ENCODE measurements at places on chromosomes 12 and 14. TPM values are rescaled to one million over a fixed set of nuclear protein-coding genes. Genes with fewer than 3 reads are reported as not detected.

DNA sequence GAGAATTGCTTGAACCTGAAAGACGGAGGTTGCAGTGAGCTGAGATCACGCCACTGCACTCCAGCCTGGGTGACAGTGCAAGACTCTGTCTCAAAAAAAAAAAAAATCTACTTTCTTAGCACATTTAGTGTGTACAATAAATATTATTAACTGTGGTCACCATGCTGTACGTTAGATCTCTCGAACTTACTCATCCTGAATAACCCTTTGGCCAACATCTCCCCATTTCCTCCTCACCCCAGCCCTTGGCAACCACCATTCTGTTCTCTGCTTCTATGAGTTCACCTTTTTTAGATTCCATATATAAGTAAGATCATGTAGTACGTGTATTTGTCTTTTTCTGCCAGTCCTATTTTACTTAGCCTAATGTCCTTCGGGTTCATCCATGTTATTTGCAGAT, 13.4 kb downstream of the FUT8 start:
- DNase-seq = no peak

GRCh38 chr12:8035440-8036010, 3.0 kb downstream of the FOXJ2 start:
- DNase-seq = no peak

- no peak for DNase-seq
Measured at GRCh38 chr12:131851741-131852550, 23.8 kb downstream of the MMP17 start.

The KCNC2 gene
- not detected for total RNA-seq

The PLA2G1B gene
- total RNA-seq = not detected

GRCh38 chr14:50082784-50083466, 33.4 kb downstream of the VCPKMT start:
- no peak for DNase-seq

The B4GALNT3 gene
- total RNA-seq = 0.27 TPM

The EIF4B gene
- total RNA-seq = 574 TPM

GRCh38 chr14:64110802-64111201, 183.4 kb downstream of the ESR2 start:
- peak; percentile 3 for DNase-seq

DNA sequence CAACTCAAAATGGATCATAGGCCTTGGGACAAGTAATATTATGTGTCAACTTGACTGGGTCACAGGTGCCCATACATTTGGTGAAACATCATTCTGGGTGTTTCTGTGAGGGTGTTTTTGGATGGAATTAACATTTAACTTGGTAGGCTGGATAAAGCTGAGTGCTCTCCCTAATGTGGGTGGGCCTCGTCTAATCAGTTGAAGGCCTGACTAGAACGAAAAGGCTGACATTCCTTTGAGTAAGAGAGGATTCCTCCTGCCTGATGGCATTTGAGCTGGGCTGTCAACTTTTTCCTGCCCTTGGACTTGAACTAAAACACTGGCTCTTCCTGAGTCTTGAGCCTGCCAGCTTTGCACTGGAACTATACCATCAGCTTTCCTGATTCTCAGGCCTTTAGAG, 93.4 kb upstream of the ESRRB start:
- DNase-seq = no peak

- peak; percentile 7 for DNase-seq
Measured at GRCh38 chr14:90345239-90345557, 13.5 kb upstream of the NRDE2 start.

- no peak for DNase-seq
Measured at GRCh38 chr12:45966486-45966885, 23.9 kb downstream of the SCAF11 start.

The ASCL1 gene
- total RNA-seq = not detected

DNA sequence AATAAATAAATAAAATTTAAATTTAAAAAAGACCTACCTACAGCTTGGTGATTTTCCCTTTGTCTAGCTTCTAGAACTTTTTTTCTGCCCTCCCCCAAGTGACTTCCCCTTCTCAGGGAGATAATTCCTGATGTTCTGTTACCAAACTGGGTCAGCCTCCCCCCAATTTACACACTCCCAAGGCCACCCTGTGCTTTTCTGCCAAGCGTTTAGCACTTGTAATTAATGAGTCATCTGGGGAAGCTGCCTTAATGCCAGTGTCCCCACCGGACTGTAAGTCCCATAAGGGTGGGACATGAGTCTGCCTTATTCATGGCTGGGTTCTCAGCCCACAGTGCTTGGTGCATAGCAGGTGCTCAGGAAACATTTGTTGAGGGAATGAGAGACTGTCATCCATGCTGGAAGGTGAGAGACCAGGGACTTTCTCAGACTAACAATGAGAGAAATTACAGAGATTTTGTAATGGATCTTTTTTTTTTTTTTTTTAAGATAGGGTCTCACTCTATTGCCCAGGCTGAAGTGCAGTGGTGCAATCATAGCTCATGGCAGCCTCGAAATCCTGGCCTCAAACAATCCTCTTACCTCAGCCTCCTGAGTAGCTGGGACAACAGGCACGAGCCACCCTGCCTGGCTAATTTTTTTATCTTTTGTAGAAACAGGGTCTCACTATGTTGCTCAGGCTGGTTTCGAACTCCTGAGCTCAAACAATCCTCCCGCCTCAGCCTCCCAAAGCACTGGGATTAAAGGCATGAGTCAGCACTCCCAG, 106.8 kb downstream of the PHETA1 start:
- no peak for DNase-seq

DNA sequence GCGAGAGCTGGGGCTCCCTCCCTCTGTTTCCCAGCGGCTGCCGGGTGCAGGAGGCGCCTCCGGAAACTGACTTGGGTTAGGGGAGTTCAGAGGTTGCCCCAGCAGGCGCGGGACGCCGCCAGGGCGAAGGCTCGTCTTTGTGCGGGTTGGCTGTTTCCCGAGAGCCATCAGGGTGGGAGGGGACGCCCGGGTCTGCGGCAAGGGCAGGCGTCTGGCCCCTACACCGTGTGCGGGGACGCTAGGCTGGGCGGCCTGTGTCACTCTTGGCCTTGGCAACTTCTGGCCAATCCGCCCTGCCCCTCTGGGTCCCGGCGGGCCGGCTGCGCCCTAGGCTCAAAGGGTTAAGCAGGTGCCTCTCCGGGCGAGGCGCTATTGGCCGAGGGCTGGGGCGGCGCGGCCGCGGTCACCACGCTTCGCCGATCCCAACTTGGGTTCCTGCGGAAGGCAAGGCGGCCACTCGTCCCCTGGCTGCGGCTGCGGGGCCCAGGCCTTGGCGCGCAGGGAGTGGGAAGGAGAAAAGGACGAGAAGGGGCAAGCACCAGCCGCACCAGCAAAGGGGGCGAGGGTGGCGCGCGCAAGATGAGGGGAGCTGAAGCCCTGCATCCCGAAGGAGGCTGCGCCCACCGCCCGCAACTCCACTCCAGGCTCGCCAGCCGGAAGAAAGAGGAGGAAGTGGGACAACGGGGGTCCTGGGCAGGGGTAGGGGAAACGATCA, 5.6 kb upstream of the NPAS3 start:
- no peak for DNase-seq

GRCh38 chr14:63663428-63664341, 22.0 kb upstream of the WDR89 start:
- DNase-seq = peak; percentile 32

The GPR132 gene
- 0.21 TPM for total RNA-seq

DNA sequence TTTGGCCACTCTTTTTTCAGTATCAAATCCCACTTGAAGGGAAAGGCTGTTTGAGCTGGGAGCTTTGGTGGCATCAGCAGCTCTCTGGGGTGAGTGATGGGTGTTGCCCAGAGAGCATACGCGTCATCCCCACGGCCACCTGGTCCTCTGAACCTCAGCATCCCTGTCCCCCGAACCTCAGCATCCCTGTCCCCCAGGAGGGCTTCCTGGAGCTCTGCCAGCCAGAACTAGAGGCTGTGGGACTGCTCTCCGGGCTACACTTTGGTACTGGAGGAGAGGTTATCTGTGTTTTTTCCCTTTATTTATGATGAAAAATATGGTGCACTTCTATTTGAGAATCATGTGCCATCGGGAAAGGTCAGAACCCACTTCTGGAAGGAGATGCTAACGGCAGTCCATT, 131.5 kb upstream of the RTL1 start:
- DNase-seq = no peak

DNA sequence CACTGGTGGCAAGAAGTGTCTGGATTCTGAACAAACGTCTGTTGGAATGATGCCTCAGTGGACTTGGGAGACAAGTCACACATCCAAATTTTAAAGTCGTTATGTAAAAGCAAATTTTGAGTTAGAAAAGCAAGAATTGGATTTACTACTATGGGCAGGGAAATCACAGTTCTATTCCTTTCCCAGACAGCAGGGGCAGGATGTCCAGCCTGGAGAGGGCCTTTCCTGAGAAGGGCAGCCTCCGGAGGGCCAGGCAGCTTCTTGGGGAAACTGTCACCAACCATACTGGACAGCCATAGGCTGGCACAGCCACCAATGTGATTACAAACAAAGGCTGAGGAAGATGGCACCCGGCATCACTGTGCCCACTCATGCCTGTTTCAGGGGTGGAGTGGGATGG, 11.1 kb downstream of the SLC24A4 start:
- DNase-seq = no peak

DNA sequence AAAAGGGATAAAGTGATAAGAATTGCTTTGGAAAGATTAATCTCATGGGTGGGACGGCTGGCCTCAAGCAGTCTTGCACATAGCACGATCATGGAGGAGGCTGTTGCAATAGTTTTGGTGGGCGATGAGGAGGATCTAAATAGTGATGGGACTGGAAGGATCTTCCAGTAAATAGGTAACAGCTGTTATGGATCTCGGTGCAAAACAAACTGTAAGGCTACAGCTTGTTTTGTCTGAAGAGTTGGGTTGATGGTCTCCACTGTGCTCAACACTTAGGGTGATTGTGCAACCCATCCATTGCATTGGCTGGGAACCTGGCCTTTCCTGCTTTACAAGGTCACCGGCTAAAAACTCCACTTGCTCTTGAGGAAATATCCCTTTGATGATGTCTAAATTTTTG, 21.0 kb downstream of the IGF1 start:
- no peak for DNase-seq

DNA sequence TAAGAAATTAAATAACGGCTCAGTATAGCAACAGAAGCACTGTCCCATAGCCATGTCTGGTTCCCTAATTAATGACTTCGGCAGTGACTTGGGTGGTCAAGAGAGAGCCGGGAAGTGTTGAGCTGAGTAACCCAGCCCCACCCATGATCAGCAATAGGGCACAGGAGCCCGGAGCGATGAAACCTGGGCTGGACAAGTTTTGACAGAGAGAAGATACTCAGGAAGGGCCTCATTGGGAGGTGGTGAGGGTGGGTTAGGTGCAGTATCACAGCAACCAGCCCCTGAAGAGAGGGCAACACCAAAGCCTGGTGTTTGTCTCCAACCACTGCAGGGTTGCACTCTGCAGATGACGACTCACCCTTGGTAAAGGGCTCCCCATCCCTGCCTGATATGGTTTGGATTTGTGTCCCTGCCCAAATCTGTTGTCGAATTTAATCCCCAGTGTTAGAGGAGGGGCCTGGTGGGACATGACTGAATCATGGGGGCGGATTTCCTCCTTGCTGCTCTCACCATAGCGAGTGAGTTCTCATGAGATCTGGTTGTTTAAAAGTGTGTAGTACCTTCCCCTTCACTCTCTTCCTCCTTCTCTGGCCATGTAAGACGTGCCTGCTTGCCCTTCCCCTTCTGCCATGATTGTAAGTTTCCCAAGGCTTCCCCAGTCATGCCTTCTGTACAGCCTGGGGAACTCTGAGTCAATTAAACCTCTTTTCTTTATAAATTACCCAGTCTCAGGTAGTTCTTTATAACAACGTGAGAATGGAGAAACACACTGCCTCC, 124.9 kb upstream of the MED13L start:
- no peak for DNase-seq

- DNase-seq = peak; percentile 5
Measured at GRCh38 chr12:28937196-28937595, 211.9 kb upstream of the FAR2 start.

The OAS2 gene
- 2.2 TPM for total RNA-seq

The TAS2R19 gene
- 0.40 TPM for total RNA-seq

GRCh38 chr12:95506707-95507523, 33.0 kb downstream of the METAP2 start:
- no peak for DNase-seq

- DNase-seq = no peak
Measured at GRCh38 chr14:78605025-78605762, 435.0 kb downstream of the NRXN3 start.

The MRPL51 gene
- total RNA-seq = 261 TPM

DNA sequence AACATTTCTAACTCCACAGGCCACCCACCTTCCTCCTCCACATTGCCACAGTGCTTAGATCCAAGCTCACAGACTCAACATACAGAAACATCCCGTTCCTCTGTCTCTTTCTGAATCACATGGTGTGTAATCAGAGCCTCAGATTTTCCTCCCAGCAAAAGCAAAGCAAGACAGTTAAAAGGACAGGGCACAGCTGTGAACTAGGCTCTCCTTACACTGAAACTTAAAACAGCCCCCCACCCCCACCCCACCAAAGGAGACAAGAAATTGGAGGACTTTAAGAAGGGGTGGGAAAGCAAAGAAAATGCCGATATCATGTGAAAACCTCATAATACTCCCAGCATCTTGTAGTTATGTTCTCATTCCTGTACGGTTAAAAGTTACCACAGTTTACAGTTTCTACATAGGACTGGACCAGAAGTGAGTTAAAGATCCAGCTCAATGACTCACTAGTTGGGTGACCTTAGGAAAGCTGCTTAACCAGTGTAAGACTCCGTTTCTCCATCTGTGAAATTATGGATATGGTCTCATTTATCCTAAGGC, 4.8 kb downstream of the YBX3 start:
- peak; percentile 58 for DNase-seq

- DNase-seq = no peak
Measured at GRCh38 chr14:64960762-64961276, 11.3 kb downstream of the RAB15 start.

The SERPINA9 gene
- total RNA-seq = not detected

- DNase-seq = no peak
Measured at GRCh38 chr14:33796356-33796755, 154.5 kb downstream of the EGLN3 start.

- DNase-seq = no peak
Measured at GRCh38 chr14:54606178-54606577, 39.2 kb downstream of the SAMD4A start.

- DNase-seq = peak; percentile 45
Measured at GRCh38 chr12:5258498-5258897, 173.4 kb upstream of the NTF3 start.

The TPH2 gene
- not detected for total RNA-seq

DNA sequence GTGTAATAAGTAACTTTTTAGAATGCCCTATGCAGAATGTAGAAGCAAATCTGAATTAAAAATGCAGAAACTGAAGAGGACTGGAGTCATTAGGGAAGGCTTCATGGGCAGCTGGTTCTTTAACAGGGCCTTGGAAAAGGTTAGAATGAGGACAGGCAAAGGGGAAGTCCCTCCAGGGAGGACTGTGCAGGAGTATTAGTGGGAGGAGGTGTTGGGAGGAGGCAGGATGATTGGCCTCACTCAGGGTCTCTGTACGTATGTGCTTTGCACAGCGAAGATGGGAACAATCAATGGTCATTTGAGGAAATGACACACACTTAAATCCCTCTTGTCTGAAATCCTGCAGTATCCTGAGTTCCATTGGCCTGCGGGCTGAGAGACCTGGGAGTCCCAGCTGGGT, 119.7 kb downstream of the PTCSC3 start:
- peak; percentile 55 for DNase-seq

GRCh38 chr12:114916124-114916523, 232.1 kb upstream of the TBX3 start:
- peak; percentile 77 for DNase-seq

The MSI1 gene
- total RNA-seq = 0.40 TPM

- DNase-seq = no peak
Measured at GRCh38 chr12:53101266-53101665, 2.0 kb upstream of the SOAT2 start.

The CISTR gene
- total RNA-seq = not detected
